Activated CD8-positive, alpha-beta T cell treated with anti-CD3 and anti-CD28 coated beads for 36 hours (primary cell): ENCODE measurements at places on chromosomes 4 and X.

DNA sequence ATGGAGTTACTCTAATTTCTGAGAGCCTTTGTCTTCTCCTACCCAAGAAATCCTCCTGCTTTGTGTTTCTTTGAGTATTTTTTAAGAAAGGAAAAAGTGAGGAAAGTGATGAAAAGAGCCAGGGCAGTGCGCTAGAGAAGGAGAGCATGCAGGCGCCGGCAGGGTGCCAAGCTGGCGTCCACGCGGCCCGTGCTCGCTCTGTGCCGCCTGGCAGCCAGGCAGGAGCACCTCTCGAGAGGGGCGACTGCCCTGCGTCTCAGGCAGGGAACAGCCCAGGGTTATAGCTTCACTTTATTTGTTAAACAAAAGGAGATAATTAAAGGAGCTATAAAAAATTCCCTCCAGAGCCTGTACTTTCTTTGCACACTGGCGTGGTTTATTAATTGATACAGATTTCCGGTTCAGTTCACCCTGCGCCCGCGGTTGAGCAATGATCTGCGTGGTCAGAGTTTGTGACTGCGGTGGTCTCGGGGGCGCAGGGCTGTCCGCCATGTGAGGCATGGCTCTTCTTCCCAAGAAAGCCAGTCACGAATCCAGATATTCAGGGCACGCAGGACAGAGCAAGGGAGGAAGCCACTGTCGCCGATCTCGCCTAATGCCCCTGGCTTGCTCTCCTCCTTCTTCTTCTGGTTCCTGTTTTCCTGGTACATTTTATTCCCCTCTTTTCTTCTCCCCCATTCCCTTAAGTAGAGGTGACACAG is 110.8 kb upstream of the PAQR3 start:
- DNase-seq: no peak

DNA sequence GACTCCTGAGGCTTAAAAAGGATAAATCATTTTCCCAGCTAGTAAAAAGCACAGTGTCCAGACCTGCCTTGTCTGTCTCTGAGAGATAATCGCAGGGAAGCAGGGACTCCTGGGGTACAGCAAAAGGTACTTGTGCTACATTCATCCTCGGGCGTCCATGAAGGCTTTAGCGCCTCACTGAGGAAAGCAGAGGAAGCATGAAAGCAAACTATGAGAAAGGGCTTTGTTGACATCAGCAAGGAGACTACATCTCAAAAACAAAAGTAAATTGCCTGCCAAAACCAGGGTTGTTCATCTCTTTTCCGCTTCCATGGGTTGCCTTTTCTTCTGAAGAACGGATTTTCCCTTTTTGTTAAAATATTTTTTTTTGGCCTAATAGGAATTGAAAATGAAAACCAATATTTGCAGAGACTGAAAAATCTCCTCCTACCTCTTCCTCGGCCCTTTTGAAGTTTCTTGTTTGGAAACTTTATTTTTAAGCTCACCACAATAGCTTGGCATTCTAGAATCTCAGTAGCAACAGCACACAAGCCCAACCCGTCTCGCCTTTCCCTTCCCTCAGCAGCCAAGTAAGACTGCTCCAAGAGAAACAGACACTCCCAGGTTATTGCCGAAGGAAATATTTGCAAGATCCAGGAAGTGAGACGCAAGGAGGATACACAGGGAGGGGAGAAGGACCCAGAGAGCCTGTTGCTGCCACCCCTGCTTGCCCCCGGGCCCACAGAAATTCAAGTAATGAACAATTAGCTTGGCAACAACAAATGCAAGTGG is 148.3 kb upstream of the DGKK start:
- DNase-seq: no peak

DNA sequence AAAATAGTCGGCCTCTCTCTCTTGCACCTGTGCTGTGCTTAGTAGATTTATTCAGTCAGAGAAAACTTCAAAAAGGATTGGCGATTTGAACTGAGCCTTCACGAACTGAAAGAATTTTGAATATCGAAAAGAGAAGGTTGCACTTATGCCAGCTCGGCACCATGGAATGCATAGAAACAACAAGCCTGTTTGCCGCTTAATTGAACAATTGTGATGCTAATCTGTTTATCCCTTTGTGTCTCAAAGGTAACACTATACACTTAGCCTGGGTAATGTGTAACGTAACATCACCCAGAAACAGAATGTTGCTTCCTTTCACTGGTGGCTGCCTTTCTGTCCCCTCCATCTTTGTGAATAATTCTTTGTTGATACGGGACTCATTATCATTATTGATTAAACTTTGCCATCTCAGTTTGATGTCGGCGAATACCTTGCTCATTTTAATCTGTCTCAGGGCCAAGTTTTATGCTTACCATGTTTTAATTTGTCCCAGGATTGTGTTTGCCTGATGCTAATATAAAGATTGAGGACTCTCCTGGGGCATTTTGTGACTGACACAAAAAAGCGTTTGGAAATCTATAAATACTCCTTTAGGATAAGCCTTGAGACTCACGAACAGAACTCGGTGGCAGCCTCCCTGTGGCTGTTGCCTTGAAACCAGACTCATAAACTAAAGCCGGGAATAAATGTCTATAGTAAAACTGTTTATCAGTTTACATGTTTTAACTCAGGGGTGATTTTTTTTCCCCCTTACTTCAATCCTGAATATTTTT is 400.5 kb downstream of the RAPGEF2 start:
- DNase-seq: no peak

GRCh38 chr4:83516042-83516772 is 19.7 kb upstream of the GPAT3 start:
- no peak for DNase-seq

- DNase-seq: no peak
These were observed 4.4 kb upstream of the AFM start for GRCh38 chr4:73477176-73477575.

GRCh38 chr4:153471698-153472093 is 5.5 kb downstream of the TMEM131L start:
- peak; percentile 71 for DNase-seq

DNA sequence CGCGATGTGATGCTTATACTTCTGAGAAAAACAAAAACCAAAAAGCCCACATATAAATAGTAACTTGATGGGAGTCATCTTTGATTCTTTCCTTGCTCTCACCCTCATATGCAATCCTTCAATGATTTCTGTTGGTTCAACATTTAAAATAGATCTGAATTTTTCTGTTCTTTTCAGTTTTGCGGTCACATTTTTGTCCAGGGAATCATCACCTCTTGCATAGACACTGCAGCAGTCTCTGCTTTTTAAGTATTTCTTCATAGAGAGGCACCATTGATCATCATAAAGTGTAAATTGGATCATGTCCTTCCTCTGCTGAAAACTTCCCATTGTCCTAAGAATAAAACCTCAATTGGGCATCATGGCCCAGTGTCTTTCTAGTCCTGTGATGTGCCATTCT is 81.1 kb upstream of the SLC4A4 start:
- DNase-seq: no peak

DNA sequence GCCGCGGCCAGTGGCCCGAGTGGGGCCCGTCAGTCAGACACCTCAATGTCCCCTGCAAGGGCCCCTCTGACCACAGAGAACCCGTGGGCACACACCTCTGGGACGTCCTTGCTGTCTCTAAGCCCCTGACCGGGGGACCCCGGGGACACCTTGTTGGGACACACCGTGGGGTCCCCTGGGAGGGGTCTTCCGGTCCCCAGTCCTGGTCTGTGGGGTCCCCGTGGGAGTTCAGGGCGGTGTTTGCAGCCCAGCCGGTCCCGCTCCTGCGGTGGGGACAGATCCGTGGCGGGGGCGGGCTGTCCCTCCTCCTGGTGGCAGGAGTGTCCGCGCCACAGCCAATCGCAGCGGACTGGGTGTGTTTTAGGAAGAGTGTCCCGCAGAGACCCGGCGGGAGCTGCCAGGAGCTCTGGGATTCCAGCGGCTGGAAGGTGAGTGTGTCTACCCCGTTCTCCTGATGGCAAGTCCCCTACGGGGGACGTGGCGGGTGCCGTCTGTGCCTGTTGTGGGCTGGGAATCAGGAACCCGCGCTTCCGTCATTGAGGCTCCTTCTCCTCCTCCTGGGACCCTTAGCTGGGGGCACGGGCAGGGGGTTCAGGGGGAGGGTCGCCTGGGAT is 5.1 kb upstream of the PLCXD1 start:
- peak; percentile 45 for DNase-seq

DNA sequence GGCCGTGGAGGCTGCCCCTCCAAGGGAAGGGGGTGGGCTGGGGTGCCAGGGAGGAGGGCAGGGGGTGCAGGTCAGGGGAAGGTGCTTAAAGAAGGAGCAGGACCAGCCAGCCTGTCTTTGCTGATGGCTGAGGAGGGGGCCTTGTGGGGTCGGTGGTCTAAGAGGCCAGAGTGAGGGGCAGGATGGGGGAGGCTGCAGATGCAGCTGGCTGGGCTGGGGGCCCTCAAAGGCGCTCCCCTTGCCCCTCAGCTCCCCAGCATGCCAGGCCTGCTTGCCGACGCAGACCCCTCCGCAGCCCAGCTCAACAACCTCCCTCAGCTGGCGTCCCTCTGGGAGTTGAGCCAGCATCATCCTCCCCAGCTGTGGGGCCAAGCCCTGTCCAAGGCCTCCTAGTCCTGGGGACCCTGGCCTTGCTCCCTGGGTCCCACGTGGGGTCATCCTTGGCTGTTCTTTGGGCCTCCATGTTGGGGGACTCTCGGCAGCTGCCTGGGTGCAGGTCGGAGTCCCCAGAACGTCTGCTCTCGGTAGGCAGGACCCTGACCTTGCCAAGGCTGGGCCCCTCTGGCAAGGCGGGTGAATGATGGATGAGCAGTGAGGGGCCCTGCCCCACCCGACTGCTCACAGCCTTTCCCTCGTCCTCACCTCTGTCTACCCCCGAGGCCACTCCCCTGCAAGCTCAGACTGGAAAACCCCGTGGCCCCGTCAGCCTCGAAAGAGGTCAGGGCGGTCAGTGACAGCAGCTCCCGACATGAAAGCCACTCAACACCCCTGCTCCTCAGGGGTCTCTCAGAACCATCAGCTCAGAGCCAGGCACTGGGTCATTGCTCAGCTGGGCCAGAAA is 119.4 kb downstream of the FAM53A start:
- DNase-seq: no peak

DNA sequence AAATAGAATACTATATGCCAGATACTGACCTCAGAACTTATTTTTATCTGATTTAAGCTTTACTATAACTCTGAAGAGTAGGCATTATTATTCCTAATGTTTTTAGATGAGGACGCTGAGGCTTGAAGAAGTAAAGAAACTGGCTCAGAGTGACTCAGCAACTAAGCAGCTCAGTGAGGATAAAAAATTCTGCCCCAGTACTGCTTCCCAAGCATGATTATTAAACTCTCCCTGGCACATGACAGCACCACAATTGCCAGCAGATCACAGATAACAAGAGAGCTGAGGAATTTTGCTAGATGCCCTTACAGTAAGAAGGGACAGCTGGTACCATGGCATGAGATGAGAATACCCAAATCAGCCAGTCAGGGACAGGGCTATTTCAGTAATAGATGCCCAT is 219.4 kb downstream of the NKX6-1 start:
- no peak for DNase-seq

- DNase-seq: no peak
These were observed 246.0 kb downstream of the NAF1 start for GRCh38 chr4:162920649-162921048.

- no peak for DNase-seq
These were observed 128.3 kb upstream of the PITX2 start for GRCh38 chr4:110751183-110751582.

DNA sequence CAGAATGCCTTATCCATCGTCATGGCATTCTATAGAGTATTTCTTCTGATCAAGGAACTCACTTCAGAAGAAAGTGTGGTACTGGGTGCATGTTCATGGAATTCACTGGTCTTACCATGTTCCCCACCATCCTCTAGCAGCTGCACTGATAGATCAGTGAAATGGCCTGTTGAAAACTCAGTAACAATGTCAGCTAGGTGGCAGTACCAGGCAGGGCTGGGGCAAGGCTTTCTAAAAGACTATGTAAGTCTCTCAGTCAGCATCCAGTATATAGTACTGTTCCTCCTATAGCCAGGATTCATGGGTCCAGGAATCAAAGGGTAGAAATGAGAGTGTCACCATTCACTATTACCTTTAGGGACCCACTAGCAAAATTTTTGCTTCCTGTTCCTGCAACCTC is 15.8 kb upstream of the LDB2 start:
- DNase-seq: no peak

DNA sequence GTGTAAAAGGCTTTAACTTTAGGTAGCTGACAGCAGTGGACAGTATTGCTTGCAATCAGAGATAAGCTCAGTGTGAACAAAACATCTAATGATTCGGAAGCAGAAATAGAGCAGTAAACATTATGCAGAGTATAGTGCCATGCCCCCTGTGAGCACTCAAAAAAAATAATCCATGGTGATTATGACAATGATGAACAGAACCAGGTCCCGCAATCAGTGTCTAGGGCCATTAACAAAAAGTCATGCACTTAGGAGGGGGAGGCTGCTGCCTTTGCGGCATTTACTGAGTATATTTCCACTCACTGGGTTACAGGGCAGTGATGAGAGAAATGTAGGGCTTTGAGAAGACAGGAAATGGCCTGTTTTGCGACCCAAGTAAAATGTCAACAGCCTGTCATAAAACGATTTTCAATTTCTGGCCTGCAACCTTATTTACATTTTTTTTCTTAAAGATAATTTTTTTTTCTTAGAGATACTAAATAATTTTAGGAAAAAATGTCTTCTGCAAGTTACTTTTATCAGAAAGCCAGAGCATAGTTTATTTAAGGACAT is 27.3 kb upstream of the NEIL3 start:
- DNase-seq: no peak

GRCh38 chr4:27087306-27088045 is 226.8 kb downstream of the STIM2 start:
- no peak for DNase-seq

- DNase-seq: no peak
These were observed 225.8 kb upstream of the NOCT start for GRCh38 chr4:138789796-138790195.

- peak; percentile 34 for DNase-seq
These were observed 578 bp downstream of the CHIC2 start for GRCh38 chr4:54063737-54064316.

GRCh38 chr4:124372916-124373315 is 339.6 kb downstream of the ANKRD50 start:
- DNase-seq: no peak

DNA sequence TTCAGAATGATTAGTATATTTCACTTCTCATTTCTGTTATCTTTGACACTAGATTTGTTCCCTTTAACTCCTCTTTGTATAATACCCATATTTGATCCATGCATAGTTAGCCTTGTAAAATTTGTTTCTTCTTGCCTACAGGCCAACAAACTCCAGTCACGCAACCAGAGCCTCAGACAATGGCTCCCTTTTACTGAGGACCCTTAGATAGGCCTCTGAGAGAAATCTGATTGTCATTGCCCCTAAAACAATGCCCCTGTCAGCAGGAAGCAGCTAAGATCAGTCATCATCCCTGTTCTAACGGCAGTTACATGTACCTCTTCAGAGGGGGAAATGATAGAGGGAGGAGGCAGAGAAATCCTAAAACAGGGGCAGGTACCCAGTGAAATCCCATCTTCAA is 190.6 kb upstream of the TENT5D start:
- no peak for DNase-seq

GRCh38 chr4:152458801-152459302 is 77.0 kb downstream of the FBXW7 start:
- peak; percentile 11 for DNase-seq
